T-helper 22 cell (primary cell): ENCODE measurements at places on chromosomes 5 and 9.

DNA sequence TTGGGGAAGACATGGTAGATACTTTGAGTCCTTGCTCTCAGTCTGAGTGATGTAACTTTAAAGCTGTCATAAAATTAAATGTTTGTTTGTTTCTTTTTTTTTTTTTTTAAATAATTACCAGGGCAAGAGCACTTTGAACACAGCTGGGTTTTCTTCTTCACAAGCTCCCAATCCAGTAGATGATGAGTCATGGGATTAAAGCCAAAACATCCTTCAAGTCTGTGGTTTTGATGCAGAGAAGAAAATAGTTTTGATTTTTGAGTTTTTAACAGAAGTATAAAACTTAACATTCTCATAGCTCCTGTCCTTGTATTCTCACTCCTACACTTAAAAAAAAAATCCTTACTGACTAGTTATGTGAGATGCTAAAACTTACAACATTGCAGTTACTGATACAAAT lies 34.8 kb upstream of the IL31RA start:
- no peak for DNase-seq

GRCh38 chr5:118692811-118693342 lies 295.5 kb downstream of the DTWD2 start:
- DNase-seq, result no peak

DNA sequence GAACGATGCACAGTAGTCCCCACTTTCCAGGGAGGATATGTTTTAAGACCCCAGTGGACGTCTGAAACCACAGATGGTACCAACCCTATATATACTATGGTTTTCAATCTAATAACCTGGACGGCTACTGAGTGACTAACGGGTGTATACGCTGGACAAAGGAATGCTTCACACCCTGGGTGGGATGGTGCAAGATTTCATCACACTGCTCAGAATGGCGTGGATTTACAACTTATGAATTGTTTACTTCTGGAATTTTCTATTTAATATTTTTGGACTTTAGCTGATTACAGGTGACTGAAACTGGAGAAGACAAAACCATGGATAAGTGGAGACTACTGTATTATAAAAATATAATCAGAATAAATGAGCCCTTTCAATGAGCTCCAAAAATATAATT lies 147.6 kb upstream of the TRIM32 start:
- DNase-seq, result no peak

DNA sequence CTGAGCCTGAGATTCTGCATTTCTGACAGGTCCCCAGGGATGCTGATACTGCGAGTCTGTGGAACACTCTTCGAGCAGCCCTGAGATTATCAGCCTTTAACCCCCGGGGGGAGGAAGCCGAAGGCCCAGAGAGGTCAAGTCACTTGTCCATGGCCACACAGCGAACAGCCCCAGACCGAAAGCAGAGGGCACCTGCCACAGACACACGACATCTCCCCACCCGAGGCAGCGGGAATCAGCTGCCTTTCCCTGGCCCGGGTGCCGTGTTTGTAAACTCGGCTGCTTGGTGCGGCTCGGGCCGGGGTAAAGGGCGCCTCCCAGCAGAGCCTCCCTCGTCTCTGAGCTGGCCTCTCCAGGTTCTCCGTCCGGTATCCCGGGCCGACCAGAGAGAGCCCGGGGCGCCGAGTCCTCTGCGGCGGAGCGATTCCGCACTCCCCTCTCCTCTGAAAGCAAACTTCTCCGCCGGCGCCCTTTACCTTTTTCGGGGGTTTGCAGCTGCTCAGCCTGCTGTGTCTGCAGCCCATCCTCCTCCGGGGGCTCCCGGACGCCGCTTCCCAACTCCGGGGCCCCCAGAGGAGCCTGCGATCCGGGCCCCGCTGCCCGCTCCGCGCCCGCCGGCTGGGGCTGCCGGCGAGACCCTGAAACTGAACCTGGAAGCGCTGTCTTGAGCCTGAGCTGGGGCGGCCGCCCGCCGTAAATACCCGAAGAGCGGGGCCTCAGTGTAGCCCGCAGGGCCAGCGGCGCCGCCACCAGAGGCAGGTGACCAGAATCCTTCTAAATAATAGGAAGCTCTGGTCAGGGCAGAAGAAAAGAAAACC lies at the start of gene CCDC69:
Gene CCDC69 (minus strand): TSS at position 646 of the 818 bp plus-strand sequence. CDS start 122 bp downstream, at position 524.
- DNase-seq, result no peak

GRCh38 chr9:69158471-69158870 lies 15.6 kb upstream of the TJP2 start:
- DNase-seq, result no peak

- DNase-seq, result no peak
Measured at GRCh38 chr5:102153003-102153759, 142.9 kb downstream of the SLCO4C1 start.

DNA sequence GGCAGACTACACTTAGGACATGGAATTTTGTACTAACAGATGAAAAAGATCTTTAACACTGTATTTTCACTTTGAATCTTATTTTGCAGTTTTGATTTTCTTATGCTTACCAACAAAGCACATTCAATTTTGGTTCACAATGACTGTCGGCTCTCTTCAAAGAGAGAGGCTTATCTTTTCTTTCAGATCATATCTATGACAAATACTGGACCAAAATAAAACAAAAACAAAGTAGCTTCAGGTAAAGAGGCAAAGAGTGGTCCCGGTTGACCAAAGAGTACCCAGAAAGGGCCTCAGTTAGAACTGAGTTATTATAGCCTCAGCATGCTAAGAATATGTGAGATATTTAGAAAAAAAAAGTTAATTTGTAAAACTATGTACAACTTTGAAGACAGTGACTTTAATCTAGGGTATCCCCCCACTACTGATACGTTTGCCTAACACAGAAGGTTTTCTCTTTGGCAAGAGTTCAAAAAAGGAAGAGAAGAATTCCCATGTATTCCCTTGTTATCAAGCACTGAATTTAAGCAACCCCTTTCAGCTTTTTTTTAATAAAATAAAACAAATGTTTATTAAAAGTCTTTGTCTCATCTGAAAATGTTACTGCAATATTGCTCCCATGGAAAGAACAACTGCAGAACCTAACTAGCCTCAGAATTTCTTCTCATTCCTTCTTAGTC lies 50.5 kb downstream of the NR6A1 start:
- no peak for DNase-seq

- no peak for DNase-seq
Measured at GRCh38 chr5:153237671-153238332, 252.7 kb upstream of the GRIA1 start.

- DNase-seq, result no peak
Measured at GRCh38 chr5:153895266-153895665, 143.4 kb downstream of the FAM114A2 start.

- DNase-seq, result no peak
Measured at GRCh38 chr5:72662305-72662704, 154.2 kb upstream of the TNPO1 start.

- DNase-seq, result no peak
Measured at GRCh38 chr5:6449465-6450158, 953 bp downstream of the UBE2QL1 start.

GRCh38 chr9:108786322-108786721 lies 69.5 kb downstream of the ACTL7B start:
- DNase-seq, result no peak

DNA sequence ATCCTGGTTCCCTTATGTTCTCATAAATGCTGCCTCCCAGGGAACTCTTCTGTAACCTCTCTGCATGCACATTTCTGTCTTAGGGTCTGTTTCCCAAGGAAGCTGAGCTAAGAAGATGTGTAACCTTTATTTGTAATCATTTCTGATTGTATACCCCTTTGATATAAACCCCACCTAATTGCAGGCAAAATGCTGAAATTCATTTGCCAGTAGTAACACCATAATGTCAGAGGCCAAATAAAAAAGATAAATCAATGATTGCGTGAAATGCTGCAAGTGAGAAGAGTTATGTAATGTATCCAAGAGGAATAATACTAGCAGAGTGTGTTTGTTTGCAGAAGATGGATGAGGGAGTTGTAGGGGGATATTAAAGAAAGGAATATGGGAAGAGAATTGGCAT lies 822.6 kb upstream of the GRAMD2B start:
- no peak for DNase-seq

DNA sequence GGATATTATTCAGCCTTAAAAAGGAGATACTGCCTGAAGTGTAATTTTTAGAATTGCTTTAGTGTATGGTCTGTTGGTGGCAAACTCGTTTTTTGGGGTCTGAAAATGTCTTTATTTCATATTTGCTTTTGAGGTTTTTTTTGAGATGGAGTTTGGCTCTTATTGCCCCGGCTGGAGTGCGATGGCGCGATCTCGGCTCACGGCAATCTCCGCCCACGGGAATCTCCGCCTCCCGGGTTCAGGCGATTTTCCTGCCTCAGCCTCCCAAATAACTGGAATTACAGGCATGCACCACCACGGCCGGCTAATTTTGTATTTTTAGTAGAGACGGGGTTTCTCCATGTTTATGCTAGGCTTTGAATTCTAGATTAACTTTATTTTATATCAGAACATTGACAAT lies 20.2 kb upstream of the PCDHB1 start:
- no peak for DNase-seq

DNA sequence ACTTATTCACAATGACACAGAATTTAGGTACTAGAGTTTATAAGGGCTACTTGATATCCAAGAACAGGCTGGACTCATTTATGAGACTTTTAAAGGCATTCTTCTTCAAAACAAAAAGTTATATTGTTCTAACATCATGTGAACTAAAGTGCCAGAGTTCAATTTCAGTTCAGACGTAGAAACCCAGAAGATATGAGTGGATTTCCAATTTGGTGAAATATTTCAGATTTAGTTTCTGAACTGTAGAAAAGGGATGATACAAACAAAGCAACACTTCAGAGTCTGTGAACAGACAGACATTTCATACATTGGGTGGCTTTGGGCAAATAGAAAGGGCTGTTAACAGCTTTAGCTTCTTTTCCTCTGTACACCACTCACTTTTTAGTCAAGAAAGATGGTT lies 384.0 kb downstream of the NR2F1-AS1 start:
- no peak for DNase-seq

- DNase-seq, result no peak
Measured at GRCh38 chr9:89048616-89049015, 57.3 kb downstream of the S1PR3 start.

DNA sequence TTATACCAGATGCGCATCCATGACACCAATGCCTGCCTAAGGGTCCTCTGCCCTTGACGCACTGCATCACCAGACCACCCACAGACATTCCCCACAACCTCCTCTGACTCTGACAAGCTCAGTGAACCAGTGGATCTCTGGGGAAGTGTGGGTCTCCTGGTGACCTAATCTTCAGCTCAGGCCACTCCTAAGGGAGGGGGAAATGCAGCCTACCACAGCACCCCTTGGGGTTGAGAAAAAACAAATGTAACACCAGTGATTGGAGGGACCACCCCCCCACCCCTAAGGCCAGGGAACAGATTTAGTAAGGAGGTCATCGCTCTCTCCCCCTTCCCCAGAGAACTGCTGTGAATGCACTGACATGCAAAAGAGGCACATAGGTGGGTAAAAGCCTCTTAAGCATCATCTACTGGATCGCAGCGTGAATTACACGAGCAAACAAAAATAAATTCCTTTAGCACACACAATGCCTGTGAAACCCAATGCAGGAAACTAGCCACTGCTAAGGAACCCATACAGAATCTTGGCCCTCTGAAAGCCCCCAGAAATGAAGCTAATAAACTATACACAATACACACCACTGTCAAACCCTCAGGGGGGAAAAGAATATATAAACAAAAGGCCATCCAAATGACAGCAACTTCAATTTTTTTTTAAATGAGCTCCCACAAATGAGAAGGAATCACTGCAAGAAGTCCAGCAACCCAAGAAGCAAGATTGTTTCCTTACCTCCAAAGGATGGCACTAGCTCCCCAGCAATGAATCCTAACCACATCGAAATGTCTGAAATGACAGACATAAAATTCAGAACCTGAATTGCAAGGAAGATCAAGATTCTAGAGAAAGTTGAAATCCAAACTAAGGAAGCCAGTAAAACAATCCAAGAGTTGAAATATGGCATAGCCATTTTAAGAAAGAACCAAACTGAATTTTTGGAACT lies 513.7 kb upstream of the PTGER4 start:
- no peak for DNase-seq

GRCh38 chr5:133450286-133450685 lies 162.1 kb downstream of the FSTL4 start:
- DNase-seq, result no peak

GRCh38 chr9:70924380-70924779 lies 197.0 kb downstream of the TRPM3 start:
- no peak for DNase-seq

DNA sequence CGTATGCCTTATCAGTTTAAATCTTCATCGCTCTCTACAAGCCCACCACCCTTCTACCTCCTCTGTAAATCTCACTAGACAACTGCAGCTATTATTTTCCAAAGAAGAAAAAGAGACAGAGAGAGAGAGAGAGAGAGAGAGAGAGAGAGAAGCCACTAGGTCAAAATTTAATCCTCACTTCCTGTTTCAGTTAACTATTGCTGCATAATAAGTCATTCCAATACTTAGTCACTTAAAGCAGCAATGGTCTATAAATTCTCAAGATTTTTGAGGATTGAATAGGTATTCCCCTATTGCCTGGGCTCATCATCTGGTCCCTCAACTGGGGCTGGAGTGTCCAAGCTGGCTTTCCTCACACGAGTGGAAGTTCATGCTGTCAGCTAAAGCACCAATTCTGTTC lies 68.8 kb downstream of the ITGA1 start:
- no peak for DNase-seq

- no peak for DNase-seq
Measured at GRCh38 chr9:77751341-77752091, 103.4 kb upstream of the GNA14 start.

GRCh38 chr9:114834386-114834785 lies 28.5 kb upstream of the TNFSF15 start:
- no peak for DNase-seq

DNA sequence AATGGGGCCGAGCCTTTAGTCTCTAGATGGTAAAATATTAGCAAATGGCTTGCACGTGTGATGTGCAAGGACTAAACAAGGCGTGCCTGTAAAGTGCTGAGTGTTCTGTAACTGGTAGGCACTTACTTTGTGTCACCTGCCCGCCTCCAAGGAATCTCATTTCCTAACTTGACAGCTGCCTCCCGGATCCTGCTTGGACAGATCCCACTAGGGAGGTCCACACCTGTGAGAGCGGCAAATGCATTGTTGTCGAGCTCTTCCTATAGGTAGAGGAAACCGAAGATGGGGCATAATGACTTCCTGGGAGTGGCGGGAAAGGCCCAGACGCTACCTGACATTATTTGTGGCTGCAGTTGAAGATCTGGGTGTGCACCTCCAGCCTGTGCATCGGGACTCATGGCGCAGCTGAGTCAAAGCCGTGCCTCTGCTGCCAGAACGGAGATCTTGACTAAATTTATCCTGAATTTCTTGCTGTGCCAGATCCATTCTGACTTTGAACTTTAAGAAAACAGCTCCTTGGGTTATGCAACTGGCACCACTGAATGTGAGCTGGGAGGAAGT lies 79.8 kb downstream of the TENT4A start:
- no peak for DNase-seq

DNA sequence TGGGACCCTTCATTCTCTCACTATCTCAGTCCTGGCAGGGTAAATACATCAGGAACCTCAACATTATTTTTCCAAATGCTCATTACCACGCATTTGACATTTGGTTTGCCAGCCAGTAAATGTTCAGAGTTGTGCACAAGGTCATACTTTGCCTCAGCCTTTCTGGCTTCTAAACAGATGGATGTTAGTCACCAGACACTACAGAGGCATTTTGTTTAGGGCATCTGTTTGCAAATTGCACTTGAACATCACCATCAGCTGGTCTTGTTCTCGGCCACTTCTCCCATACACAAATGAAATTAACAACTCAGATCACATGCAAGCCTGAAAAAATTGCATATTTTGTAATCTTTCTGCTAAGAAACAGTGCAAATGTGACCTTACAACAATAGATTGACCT lies 75.0 kb upstream of the SLC1A1 start:
- no peak for DNase-seq

GRCh38 chr5:141519605-141520565 lies 31.0 kb downstream of the PCDHGC5 start:
- DNase-seq, result no peak
